ENCODE measurements at places on chromosomes 2 and 18. TPM values are rescaled to one million over a fixed set of nuclear protein-coding genes. Genes with fewer than 3 reads are reported as not detected.

Gene MTCL1
- polyA plus RNA-seq: 6.1 TPM

Gene LIPG
- 0.07 TPM for polyA plus RNA-seq

GRCh38 chr2:205216092-205216491 lies 466.2 kb upstream of the NRP2 start:
- no peak for DNase-seq

Gene HRH4
- not detected for polyA plus RNA-seq

DNA sequence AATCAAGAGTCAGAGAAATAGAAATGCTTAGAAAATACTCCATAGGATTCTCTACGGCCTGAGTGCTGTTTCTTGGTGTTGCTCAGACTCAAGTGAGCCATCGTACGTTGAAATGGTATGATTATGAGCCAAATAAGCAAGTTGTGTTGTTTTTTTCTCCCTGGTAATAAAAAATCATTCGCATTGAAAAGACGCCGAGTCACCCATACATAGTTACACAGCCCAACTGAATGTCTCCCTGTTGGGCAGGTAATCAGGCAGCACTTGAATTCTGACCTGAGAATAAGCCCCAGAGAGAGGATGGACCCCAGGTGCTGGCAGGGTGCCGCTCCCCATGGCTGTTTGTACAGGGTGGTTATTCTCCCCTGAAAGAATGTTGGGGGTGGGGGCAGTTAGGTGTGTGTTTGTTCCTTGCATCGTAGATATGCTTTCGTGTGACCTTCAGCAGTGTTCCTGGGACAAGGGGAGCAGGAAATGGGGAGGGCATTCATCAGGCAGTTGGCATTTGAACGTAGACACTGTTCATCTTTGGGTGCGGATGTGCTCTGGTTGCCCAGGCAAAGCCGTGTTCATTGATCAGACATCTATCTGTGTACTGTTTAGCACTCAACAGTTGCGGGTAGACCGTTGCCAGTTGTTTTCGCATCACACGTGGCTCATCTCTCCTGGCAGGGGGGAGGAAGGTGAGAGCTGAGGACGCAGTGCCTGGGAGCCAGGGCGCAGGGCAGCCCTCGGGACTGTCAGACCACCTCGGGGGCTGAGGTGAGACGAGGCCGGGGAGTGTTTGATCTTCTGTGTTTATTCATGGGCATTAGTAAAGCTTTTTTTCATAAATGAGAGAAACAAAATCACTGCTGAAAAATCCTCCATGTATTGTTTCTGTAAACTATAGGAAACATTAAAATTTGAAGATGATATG lies 27.3 kb downstream of the MTCL1 start:
- DNase-seq: no peak

Data from right cardiac atrium (tissue), 5 donors.